ENCODE measurements at places on chromosomes 11 and 22.

DNA sequence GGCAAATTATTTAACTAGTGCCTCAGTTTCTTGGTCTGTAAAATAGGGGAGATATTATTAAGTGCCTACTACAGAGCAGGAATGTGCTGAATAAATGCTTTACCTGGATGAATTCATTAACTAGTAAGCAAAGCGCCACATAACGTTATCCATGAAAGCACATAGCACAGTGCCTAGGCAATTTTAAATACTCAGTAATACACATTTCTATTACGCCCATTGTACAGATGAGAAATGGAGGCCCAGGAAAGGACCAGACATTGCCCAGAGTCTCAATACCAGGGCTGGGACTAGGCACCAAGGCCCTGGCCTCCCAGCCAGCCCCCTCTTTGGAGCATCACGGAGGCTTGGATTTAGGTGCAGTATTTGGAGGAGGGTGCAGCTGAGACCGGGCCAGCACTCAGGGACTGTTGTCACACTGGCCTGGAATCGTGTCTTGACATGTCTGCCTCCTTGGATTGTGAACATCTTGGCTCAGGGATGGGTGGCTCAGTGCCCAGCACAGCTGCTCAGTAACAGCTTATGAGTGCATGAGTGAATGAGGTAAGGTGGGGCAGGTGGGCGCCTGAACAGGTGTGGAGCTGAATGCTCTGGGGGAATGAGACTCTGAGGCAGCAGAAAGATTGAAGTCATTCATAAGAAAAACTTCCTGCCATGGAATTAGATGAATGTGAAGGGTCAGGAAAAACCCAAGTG is 42.1 kb upstream of the TPBGL start:
- DNase-seq, result no peak

- DNase-seq, result no peak
Observed at GRCh38 chr22:43009444-43009843, 5.5 kb downstream of the PACSIN2 start.

GRCh38 chr11:62857541-62857982 is 18.2 kb upstream of the WDR74 start:
- DNase-seq, result no peak

DNA sequence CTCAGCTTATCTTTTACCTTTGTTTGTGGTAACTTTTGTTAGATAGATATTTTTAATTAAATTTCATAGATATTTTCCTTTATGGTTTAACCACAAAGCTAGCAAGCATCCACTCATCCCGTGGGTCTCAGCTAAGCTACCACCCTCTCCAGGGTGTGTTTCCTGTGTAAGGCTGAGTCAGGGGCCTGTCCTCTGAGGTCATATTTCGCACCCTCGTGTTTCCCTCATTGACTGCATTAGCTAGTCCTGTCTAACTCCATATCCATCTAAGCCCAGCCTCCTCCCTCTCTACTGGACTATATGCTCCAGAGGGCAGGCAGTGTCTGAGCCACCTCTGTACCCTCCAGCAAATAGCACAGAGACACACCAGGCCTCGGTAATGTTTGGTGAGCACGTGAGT is 16.7 kb downstream of the XRRA1 start:
- DNase-seq, result no peak

DNA sequence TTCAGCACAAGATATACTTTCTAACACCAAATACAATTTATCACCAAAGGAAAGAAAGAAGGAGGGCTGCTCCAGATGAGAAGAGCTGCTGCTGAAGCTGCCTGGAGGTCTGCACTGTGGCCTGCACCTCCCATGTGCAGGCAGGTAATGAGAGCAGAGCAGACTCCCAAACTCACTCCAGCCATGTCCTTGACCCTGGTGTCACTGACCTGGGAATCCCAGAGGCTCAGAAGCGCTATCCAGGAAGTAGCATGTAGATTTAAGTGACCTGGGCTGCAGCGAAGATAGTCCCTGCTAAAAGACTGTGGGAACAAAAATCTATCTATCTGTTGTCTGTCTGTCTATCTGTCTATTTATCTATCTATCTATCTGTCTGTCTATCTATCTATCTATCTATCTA is 816.3 kb downstream of the OPCML start:
- DNase-seq, result no peak

- no peak for DNase-seq
Observed at GRCh38 chr11:68667511-68668500, 16.5 kb upstream of the GAL start.

GRCh38 chr11:108873310-108873709 is 208.4 kb downstream of the DDX10 start:
- no peak for DNase-seq

DNA sequence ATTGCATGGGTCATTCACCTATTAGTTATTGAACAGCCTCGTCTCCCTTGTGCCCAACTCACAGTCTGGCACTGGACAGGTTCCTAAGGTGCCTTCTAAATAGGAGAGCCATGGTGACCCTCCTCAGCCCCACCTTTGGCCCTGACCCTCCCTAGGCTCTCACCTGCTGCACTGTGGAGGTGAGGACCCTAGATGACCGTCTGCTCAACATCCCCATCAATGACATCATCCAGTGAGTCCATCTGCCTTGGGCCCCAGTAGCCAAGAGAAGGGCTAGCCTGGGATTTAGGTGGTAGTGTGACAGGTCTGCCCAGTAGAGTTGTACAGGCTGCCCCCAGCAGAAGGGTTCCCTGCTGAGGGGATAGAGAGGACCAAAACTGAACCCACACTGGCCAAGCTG is 13.6 kb downstream of the UCP2 start:
- DNase-seq, result no peak

DNA sequence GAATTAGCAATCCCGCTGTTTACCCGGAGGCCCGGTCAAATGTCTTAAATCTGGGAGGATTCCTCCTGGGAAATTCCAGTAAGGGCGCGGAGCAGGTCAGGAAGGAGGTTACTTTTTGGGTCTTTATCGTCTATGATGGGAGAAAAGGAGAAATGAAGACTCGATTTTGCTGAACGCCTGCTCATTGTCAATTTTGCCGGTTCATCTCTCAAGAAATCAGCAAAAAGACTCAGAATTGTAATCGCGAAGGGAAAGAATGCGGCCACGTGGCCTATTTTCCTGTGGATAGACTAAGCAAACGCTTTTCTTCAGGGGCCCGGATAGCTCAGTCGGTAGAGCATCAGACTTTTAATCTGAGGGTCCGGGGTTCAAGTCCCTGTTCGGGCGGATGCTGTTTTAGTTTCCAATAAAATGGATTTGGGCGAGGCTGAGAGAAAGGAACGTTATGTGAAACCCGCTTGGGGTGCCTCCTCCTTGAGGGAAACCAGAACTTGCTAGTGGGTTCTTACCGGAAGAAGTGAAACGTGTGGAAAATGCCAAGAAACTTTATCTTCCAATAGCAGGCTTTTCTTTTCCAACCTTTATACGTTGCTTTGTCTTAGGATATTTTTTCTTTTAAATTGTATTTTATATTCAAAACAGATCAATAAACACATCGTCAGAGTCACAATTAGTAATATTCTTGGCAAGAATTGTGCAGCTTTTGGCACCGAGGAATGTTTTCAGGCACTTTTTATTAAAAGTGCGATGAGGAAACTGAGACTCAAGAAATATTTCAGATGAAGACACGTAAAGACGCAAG is 45.0 kb downstream of the OR4D9 start:
- peak; percentile 50 for DNase-seq

DNA sequence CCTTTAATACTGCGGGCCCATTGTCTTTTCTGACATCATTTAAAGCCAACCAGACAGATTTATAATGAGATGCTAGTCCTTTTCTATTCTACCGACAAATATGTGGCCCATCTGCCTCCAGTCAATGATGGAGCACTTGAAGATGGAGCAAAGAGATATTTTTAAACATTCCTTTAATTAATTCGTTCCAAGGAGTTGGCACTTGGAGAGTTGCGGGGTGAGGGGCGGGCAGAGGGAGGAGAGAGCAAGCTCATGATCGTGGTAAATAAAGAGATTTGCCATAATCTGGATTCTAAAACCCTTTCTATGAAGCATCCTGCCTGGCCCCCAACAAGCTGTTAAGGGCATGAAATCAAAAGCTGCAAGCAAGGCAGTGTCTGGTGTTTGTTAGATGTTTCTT is 5.0 kb downstream of the SLC1A2 start:
- DNase-seq, result no peak

DNA sequence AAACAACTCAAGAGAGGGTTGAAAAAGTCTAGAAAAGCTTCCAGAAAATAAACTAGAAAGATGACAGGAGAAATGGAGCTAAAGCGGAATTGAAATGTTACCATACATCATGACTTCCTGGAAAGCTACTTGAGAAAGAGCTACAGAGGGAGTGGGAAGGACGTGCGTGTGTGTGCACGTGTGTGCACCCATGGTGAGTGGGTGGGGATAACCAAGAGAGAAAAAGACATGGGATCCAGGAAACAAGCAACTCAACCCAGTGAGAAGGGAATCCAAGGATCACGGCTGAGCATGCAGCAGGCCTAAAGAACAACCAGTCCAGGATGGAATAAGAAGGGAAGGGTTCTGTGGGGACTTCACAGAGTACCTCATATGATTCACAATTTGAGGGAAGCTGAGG is 21.6 kb downstream of the APOL1 start:
- DNase-seq, result no peak

DNA sequence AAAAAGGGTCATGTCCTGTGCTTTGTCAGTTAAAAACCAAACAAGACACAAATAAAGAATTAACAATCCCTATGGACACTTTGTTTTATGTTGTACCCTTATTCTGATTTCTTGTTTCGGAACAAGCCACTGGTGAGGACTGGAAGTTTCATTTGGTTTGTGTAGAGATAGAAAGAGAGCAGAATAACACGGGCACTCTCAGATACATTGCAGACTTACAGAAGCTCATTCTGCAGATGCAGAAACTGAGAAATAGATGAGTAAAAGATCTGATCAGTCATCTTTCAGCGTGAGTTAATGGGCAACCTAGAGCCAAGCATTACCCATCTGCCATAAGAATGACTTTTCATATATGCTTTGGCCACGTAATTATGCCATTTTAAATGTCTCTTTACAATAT is 407.6 kb downstream of the RAB38 start:
- DNase-seq, result no peak

GRCh38 chr11:6319704-6320410 is 444 bp downstream of the CAVIN3 start:
- no peak for DNase-seq

DNA sequence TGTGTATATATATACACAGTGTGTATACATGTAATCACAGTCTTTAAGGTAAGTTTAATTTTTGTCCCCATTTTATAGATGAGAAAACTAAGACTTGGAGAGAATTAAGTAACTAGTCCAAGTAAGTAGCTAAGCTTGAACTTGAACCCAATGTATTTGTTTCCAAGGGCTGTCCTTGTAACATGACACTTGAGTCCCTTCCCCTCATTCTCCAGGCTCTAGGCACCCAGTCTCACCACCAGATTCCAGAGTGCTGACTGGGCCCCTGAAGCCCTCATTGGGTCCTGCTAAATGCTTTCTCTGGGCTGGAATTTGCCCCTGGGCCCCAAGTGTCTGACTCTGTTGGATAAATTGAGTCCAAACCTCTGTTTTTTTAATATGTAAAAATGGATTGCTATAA is 45.5 kb downstream of the ADM start:
- no peak for DNase-seq
